ENCODE measurements at places on chromosomes 3 and 15.

DNA sequence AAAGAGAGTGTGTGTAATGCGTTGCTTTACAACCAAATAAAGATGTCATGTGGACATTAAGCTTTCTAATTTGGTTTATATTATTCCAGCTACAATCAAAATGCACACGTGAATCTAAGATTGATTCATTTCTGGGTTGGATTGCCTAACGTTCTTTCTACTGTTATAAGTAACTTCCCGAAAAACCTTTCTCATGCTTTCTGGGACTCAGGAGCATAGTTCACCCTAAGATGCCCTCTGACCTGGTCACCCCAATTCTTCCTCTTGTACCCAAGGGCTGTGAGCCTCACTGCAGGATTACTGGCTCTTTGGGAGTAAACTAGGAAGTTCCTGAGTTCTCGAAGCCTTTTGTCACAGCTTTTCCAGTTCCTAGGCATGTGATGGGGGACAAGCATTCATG, 12.7 kb upstream of the LMCD1 start:
- no peak for DNase-seq

DNA sequence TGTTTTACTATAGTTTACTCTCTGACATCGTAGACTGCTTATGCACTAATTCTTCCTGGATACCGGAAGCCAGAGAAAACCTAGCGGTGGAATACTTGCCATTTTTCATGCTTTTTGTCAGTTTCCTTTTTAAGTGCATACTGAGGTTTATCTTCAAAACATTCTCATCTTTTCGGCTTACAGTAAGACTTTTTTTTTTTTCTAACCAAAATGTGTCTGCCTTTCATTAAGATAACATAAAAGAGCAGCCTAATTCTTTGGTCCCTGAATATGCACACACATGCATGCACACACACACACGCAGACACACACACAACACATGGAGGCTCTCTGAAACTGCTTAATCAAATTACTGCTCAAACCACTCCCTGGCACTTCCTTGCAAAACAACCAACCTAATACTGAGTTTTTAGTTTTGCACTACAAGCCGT, 1.3 kb downstream of the ZNF445 start:
- DNase-seq, result no peak

DNA sequence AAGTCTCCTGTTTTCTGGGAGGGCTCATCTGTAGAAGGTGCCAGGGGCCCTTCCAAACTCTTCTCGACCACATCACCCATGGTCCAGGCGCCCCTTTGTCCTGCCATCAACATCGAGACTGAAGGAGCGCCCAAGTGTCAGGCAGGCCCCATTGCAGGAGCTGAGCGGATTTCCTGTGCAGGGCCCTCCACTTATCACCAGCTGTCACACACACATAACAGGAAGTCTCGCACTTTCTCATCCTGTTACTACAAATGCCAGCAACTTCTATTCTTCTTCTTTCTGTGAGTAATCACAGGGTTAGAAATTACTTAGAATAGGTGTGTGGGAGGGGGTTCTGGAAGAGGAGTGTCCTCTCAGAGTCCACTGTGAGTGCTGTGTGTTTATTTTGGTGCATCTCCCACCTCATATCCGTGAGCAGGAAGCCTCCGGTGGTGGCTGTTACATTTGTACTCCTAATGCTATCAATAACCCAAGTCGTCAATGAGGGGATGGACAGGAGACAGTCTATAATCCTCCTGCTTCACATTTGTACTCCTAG, at the start of gene KLHL6:
TSS of gene KLHL6 (minus strand) at position 166 of the 541 bp plus-strand sequence. CDS start at position 113, 53 bp downstream.
- peak; percentile 72 for DNase-seq

DNA sequence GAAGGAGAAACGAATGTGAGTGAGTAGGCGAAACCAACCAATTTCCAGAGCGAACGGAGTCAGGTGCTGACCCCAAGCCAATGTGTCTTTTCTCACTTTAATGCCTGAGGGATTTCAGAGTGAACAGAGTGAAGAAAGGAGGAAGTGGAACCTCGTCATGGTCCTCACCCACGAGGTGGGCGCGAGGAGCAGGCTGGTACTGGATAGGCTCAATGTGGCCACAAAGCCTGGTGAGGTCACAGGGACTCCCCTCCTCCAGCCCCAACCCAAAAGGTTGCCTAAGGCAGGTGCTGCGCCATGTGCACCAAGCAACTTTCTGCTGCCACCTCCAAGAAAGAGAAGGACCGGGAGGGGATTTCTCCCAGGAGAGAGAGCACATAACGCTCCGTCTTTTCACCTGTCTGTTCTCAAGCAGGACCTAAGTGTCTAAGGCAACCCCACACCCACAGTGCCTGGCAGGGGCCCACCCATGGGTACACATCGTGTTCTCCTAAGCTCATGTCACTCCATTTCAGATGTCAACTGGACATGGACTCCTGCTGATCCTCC, 3.8 kb downstream of the NRROS start:
- peak; percentile 45 for DNase-seq

- no peak for DNase-seq
These were observed 95.6 kb upstream of the TJP1 start for GRCh38 chr15:29917600-29918597.

DNA sequence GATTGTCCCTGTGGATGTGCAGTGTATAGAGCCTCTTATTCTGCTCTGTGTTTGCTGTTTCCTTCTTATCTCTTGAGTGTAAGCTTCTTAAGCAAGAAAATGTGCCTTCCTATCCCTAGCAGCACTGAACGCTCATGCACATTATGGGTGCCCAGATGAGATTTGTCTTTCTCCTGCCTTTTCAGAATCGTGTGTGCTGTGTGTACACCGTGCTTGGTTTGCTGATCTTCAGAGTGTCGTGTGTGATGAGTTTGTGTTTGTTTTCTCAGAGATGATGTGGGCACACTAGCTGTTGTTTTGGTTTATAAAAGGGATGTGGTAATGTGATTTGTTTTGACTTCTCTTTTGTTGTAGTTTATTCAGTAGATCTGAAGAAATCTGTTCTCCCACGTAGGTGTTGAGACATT, 19.7 kb downstream of the GPR171 start:
- no peak for DNase-seq

- no peak for DNase-seq
These were observed 104.5 kb upstream of the BFSP2 start for GRCh38 chr3:133295199-133295901.

GRCh38 chr3:123559040-123559861, 25.6 kb downstream of the HACD2 start:
- no peak for DNase-seq

GRCh38 chr15:63947228-63947627, 99.1 kb downstream of the DAPK2 start:
- no peak for DNase-seq

GRCh38 chr3:40681658-40682055, 156.9 kb downstream of the ZNF621 start:
- no peak for DNase-seq

- DNase-seq, result no peak
These were observed 12.2 kb downstream of the PROS1 start for GRCh38 chr3:93961489-93961888.

DNA sequence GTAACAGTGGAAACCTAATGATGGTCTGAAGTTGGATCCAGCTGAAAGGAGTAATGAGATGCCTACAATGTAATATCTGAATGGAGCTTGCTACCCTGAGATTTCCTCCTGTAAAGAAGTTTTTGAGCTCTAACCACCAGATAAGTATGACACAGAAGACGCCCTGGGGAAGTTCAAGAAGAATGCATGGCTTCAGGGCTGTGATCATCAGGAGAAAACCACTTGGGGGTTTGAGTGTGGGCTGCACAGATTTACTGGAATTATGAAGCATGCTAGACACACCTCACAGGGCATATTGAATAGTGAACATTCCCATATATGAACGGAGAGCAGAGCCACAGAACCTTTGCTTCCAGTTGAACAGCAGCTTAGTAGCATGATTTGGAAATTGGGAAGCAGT, 10.6 kb upstream of the CCDC80 start:
- DNase-seq, result no peak

Data from activated T-cell treated with anti-CD3 and anti-CD28 coated beads, Interleukin-2, amount 50 U/mL, for 1 hour (primary cell).